ENCODE measurements at places on chromosomes 16 and 17.

- peak; percentile 26 for DNase-seq
These were observed 3.3 kb upstream of the SLFN12L start for GRCh38 chr17:35540589-35541404.

GRCh38 chr17:7177191-7177953 is 1.8 kb downstream of the ASGR1 start:
- peak; percentile 87 for DNase-seq

- no peak for DNase-seq
These were observed at the start of gene ITGAX for GRCh38 chr16:31354394-31355291. Gene ITGAX, plus strand, starts transcription at chr16:31355176. Its CDS starts 79 bp downstream, at chr16:31355255.

DNA sequence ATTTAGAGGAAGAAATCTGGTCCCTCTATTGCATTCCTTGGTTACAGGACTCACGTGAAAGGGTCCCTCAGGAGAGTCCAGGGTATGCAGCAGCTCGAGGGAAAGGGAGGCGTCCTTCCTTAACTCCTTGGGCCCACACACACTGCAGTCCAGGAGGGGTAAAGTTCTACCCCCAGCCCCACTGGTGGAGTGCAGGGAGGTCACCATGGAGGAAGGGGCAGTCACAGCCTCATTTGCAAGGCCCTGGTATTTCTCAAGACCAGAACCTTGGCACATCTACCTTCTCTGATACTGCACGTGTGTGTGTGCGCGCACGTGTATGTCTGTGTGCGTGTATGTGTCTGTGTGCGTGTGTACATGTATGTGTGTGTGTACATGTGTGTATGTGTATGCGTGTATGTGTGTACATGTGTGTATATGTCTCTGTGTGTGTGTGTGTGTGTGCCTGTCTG is 11.1 kb downstream of the HIC1 start:
- DNase-seq = no peak

DNA sequence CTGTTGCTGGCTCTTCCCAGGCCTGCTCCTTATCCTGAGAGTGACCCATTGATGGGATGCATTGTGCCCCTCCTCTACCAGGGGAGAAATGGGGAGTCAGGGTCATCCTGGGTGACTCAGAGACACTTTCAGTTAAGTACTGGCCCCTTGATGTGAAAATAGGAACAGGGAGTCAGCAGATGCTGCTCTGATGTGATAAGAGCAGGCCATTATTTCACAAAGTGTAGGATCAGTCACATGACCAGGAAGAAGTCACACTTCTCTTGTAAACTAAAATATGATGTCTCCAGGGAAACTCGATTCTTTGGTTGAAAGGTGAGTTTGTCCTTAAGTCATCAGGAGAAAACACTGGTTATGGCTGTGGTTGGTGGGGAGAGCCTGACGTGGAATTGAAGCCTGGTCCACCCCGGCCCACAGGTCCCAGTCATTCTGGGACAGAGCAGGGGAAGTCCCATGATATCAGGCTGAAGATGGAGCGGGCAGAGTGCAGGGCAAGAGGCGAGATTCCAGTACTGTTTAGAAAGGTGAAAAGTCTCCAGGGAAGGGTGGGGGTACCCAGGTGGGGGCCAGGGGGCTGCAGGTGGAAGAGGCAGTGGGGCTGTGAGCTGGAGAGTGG is 88.6 kb upstream of the NLRP1 start:
- no peak for DNase-seq

DNA sequence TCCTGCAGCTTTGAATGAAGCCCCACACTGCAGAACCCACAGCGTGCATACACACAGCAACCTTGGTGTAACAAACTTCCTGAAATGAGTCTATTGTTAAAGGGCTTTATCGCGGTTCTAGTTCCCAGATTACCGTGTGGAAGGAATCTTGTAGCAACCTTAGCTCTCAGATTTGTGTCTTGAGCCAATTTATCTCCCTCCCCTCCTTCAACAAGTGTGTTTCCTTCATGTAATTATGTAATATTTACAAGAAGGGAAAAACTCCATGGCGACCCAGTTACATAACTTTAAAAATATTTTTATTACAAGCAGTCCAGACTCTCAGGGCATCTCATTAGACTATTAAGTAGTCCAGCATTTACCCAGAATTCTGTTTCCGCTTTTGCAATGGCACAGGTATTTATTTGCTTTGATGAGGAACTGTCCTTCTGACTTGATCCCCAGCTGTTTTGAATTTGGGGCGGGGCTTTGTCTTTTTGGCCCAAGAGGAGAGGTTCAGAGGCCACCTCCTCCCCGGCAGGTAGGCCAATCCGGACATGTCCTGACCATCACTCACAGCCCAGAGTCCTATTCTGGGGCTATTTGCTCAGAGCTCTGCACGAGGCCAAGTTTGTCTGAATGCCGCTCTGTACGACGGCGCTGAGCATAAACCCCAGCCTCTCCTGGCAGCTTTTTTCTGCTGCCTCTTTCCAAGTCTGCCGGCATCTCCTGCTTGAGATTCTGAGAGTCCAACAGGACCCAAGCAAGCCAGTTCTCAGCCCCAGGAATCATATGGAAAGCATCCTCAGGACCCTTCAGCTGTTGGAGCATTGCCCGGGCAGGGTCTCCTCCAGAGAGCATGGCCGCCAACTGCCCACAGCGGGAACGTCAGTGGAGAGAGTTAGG is 35.6 kb downstream of the CLEC16A start:
- DNase-seq = peak; percentile 43

GRCh38 chr16:53968896-53969295 is 264.9 kb downstream of the FTO start:
- peak; percentile 31 for DNase-seq

DNA sequence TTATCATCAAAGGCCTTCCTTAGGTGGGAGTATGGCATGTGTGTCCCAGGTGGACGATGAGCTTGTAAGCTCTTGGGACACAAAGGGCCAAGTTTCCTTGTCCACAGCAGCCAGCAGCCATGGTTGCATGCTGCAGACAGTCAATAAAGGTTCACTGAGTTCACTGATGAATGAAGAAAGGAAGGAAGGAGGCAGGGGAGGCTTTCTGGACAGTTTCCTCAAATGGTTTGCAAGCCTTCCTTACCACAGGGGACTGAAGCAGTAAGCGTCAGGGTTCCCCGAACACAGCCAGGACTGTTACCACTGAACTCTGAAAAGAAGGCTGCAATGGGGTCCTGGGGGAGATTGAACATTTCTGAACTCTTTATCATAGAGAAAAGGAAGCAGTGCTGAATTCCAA is 111.1 kb downstream of the GAS7 start:
- DNase-seq = no peak

DNA sequence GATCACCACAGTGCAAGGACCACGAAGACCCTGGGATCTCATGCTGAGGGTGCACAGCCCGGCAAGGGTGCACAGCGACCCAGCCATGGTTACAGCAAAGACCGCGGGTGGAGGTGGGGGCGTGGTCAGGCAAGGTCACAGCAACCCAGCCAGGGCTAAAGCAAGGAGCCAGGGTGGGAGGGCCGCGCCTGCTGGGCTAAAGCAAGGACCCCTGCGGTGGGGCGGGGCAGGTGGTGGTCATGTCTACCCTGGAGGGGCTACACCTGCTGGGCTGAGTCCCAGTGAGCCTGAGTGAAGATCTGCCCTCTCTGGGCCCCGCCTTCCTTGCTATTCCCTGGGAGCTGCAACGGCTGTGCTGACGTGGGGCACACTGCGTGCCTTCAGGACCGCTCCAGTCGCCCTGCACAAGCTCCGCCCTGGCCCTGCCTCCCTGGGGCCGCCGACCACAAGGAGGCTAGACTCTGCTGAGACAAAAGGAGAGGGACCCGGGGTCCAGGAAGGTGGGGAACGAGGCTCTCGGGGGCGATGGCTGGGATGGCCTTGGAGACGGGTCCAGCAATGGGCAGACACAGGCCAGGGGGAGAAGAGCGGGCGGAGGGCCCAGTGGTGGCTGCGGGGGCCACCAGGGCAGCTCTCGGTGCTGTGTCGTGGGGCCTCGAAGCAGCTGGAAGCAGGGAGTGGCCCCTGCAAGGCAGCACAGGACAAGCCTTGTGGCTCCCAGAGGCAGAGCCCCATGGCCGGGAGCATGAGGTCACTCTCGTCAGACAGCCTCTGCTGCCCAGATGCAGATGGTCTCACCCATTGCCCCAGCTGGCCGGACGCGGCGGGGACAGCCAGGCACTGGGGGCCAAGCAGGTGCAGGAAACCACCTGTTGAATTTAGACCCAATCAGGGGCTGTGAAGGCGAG is 52.8 kb downstream of the CBFA2T3 start:
- no peak for DNase-seq

DNA sequence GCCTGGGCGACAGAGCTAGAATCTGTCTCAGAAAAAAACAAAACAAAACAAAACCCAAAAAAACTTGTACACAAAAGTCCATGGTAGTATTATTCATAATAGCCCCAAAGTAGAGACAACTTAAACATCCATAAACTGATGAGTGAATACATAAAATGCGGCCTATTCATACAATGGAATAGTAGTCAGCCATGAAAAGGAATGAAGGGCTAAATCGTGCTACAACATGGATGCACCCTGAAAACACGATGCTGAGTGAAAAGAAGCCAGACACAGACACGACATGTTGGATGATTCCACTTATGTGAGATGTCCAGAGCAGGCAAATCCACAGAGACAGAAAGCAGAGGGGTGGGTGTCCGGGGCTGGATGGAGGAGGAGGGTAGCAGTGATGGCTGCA is 12.3 kb downstream of the KCNG4 start:
- no peak for DNase-seq

DNA sequence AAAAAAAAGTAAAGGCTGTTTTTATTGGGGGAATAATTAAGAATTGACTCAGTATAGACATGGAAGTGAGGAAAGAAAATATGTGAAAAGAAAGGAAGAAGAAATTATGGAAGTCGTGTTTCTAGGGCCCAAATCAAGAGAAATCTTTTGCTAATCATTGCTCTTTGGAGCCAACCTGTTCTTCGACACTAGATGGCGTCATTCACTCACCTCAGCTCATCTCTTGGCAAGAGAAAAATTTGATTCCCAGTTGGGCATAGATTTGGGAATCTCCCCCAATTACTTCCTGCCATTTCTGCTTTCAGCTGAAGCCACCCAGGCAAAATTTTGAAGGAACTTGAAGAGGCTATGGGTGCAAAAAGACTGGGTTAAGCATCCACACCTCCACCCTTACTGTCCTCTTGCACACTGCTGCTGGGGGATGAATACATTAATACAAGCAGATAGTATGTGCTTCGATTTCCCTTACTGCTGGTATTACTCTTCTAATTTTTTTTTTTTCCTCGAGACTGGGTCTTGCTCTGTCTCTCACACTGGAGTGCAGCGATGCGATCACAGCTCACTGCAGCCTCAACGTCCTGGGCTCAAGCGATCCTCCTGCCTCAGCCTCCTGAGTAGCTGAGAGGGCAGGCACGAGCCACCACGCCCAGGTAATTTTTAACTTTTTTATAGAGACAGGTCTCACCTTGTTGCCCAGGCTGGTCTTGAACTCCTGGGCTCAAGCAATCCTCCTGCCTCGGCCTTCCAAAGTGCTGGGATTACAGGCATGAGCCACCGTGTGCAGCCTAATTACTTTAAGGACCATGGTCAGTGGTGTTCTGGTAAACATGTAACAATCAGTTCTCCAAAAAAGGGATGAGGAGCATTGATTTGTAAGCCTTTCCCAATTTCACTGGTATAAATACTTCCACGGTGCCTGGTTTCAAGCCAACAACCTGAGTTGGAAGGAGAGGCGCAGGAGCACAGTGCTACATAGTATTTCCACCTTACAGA is 13.5 kb downstream of the PSMD7 start:
- DNase-seq = peak; percentile 68

DNA sequence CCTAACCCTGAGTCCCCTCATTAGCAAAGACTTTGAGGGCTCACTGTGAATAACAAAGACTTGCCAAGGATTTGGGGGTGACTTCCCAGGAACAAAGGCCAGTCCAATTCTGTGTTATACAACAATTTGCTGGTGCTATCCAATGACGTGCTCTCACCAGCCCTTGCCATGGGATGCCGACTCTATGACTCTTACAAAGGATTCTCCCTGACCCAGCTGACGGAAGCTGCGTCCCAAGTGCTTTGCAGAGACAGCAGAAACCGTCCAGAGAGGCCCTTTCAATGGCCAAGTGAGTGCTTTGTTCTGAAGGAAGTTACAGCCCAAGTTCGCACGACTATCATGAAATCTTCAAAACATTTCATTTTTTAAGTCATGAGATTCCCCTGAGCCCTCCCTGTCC is 345.3 kb upstream of the TNRC6C start:
- peak; percentile 77 for DNase-seq

DNA sequence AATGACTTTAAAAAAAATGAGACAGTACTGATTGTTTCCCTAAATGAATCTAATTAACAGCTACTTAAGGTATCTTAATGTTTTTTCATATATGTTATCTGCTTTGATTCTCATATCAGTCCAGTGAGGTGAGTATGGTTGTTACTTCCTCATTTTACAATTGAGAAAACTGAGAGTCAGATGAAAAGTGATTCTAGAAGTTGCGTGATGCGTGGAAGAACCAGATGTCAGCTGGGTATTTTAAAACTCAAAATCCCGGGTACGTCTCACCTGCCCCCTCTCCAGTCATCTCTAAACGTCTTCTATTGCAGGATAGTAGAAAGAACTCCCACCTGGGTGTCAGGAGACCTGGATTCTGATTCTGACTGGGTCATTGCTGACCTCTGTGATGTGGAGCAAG is 89.2 kb downstream of the MAP2K6 start:
- DNase-seq = no peak

- DNase-seq = no peak
These were observed 40.9 kb downstream of the B9D1 start for GRCh38 chr17:19321481-19322128.

- no peak for DNase-seq
These were observed 2.3 kb downstream of the GP2 start for GRCh38 chr16:20325005-20325404.

GRCh38 chr17:55668312-55668920 is 54.2 kb downstream of the TMEM100 start:
- no peak for DNase-seq

- no peak for DNase-seq
These were observed 215.7 kb upstream of the CIBAR2 start for GRCh38 chr16:85327731-85328675.

DNA sequence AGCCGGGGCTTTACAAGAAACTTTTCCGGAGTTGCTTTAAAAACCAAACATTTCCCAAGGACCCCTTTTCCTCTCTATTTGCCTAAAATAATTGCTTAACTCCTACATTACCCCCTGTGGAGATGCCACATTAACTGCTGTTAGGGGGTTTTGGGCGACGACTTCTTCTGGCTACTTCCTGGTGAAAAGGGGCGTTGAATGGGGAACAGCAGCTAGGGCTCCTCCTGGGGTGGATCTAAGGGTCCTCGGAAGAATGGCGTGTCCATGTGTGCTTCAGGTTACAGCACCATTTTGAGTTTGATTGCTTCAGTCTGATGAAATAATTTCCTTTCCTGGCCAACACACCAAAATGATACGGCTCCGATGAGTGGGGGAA is 22.0 kb downstream of the ABCC1 start:
- DNase-seq = no peak

DNA sequence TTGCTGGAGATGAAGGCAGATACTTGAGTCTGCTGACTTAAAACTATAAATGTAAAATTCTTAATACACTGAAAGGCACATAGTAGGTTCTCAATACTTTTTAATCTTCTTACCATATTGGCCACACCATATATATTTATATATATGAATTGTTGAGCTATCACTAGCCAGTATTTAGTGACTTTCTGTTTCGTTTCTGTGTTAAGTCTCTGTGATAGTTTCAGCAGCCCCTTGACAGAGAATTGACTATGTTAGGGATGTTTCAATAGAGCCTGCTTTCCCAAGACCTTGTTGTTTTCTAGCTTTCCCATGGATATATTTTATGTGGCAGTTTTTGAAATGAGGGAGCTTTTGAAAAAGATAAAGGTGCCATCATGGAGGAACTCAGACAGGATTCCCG is 206.5 kb upstream of the GOT2 start:
- no peak for DNase-seq

GRCh38 chr17:36935671-36936454 is 1.4 kb upstream of the LHX1 start:
- DNase-seq = no peak

Data from AG08395 (cell line).